Placental epithelial cell (primary cell): ENCODE measurements at places on chromosomes 2 and 18. TPM values are rescaled to one million over a fixed set of nuclear protein-coding genes. Genes with fewer than 3 reads are reported as not detected.

FOXD4L1 gene
- total RNA-seq, result under 0.01 TPM in 1 of 2 replicates, not detected in the other

KCNJ3 gene
- not detected in 2 replicates for total RNA-seq

NOSTRIN gene
- 5.4 and 5.5 TPM in 2 replicates for total RNA-seq

NEB gene
- 0.54 and 2.7 TPM in 2 replicates for total RNA-seq

ZSWIM2 gene
- total RNA-seq, result not detected in 2 replicates

DAW1 gene
- total RNA-seq, result 12.6 and 17.2 TPM in 2 replicates

OSR1 gene
- 114 and 277 TPM in 2 replicates for total RNA-seq

MSH2 gene
- 18.3 and 21.2 TPM in 2 replicates for total RNA-seq

RAD51AP2 gene
- total RNA-seq, result not detected in 2 replicates
